ENCODE measurements at places on chromosomes 1 and 21.

DNA sequence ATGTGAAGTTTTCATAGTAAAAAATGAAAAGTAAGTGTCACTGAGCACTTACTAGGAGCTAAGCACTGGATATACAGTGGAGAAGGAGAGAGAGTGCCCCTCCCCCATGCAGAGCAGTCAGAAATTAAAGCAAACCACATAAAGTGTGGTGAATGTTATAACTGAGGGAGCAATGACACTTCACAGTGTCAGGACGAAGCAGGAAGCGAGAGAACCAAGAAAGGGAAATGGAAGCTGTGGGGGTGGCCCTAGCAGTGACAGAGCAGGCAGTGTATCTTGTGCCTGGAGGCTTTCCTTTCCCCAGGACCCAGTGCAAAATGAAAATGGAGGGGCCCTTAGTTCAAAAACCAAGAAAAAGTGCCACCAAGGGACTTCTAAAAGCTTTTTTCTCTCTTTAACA lies 21.5 kb upstream of the RCAN3 start:
- DNase-seq, result no peak

DNA sequence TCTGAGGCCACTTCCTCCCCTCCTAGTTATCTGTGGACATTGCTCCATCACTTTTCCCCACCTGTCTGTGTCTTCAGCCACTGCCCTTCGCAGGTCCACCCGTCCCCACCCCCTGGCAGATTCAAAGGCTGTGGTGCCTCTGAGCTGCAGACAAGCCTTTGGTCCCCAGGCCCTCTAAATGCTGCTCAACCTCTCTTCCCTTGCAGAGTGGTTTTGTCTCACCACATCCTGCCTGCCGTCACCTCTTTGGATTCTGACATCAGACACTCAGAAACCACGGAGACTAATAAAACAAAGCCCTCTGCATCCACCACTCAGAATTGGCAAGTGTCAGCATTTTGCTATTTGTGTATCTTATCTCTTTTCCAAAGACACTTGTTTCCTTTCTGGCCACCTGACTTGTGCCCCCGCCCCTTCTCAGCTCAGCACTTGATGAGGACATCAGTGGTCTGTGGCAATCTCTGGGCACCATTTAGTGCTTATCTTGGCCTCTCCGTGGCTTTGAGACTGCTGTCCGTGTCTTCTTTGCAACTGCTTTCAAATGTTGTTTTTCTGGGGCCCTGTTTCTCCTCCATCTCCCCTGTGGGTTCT lies 7.7 kb downstream of the CNIH3 start:
- DNase-seq, result peak; percentile 95

GRCh38 chr1:202133496-202133895 lies 10.8 kb downstream of the GPR37L1 start:
- DNase-seq, result no peak

- no peak for DNase-seq
These were observed 7.1 kb downstream of the FAM78B start for GRCh38 chr1:166159656-166160055.

GRCh38 chr1:166905900-166906299 lies 29.8 kb upstream of the TADA1 start:
- DNase-seq, result no peak

GRCh38 chr1:100107696-100108095 lies 25.0 kb downstream of the SASS6 start:
- DNase-seq, result no peak
